ENCODE measurements at places on chromosomes 2 and 18. TPM values are rescaled to one million over a fixed set of nuclear protein-coding genes. Genes with fewer than 3 reads are reported as not detected.

The TET3 gene
- 10.9 TPM for total RNA-seq

The RGPD8 gene
- 39.8 TPM for total RNA-seq

The COX5B gene
- total RNA-seq: 135 TPM

The TUBA3D gene
- 1.0 TPM for total RNA-seq

The PPM1G gene
- 32.6 TPM for total RNA-seq

- no peaks in the 10 kb centered on the region for H3K27me3 ChIP-seq
- H3K27ac ChIP-seq: no peak overlapping the region
- H3K4me3 ChIP-seq: no peak overlapping the region
- no peaks in the 10 kb centered on the region for H3K36me3 ChIP-seq
- no peak for DNase-seq
Measured at GRCh38 chr2:221715523-221716247, 143.6 kb upstream of the EPHA4 start.

- no peaks in the 10 kb centered on the region for H3K36me3 ChIP-seq
- H3K27ac ChIP-seq: peak within 1 kb of the TSS; percentile 71
- peak; percentile 74 for DNase-seq
- H3K4me1 ChIP-seq: no peaks in the 10 kb centered on the region
Measured at GRCh38 chr2:165469417-165469816, at the start of gene CSRNP3. CSRNP3 (plus strand) TSS chr2:165469698; CDS start chr2:165595066, 125,368 bp downstream.

DNA sequence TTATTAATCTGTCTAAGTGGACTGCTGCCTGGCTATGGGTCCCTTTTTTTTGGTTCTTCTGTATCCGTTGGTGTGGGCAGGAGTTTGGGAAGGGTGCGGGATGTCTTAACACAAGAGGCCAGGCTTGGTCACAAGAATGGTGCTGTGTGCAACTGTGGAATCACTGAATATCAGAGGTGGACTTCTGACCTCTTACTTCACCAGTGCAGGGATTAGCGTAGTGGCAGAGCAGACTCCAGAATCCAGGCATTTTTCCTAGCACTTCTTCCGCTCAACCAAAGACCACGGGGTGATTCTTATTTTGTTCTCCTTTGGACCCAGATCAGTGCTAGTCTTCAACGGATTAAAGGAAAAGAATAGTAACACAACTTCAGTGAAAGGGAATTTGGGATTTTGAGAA is 254.3 kb upstream of the TNP1 start:
- no peaks in the 10 kb centered on the region for H3K27me3 ChIP-seq
- no peaks in the 10 kb centered on the region for H3K36me3 ChIP-seq
- no peaks in the 10 kb centered on the region for H3K4me1 ChIP-seq
- H3K27ac ChIP-seq: no peak overlapping the region
- no peak overlapping the region for H3K4me3 ChIP-seq
- no peak for DNase-seq

DNA sequence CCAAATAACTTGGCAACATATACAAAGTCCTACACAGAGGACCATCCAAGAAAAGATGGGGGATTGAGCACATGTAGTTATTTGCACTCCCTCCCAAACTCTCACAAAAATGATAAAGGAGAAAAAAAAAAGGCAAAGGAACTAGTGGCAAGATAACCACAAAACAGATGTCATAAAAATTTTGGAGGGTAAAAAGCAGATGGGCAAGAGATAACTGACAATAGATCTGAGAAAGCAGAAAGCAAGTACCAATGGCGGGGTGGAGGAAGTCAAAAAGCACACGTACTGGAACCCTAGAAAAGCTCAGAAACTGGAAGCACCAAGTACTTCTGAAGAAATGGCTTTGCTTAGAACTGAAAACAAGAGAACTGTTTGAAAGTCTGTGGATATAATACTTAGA is 82.0 kb downstream of the WDPCP start:
- H3K4me3 ChIP-seq: no peak overlapping the region
- no peaks in the 10 kb centered on the region for H3K27me3 ChIP-seq
- DNase-seq: no peak
- H3K4me1 ChIP-seq: no peaks in the 10 kb centered on the region

DNA sequence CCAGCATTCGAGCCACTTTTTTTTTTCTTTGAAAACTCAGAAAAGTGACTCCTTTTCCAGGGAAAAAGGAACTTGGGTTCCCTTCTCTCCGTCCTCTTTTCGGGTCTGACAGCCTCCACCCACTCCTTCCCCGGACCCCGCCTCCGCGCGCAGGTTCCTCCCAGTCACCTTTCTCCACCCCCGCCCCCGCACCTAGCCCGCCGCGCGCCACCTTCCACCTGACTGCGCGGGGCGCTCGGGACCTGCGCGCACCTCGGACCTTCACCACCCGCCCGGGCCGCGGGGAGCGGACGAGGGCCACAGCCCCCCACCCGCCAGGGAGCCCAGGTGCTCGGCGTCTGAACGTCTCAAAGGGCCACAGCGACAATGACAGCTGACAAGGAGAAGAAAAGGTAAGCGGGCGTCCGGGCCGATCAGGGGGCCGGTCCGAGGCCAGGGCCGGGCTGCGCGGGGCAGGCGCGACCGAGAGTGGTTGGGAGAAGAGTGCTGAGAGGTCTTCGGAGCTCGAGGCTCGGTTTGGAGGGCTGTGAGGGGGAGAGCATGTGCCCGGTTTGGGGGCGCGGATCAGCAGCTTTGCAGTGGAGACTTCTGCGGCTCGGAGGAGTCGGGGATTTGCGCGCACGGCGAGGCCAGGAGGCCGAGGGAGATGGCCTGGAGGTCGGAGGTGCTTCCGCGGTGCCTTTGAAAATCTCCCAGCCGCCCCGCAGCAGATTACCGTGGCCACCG is 502 bp downstream of the EPAS1 start:
- H3K27me3 ChIP-seq: no peaks in the 10 kb centered on the region
- DNase-seq: peak; percentile 55
- no peaks in the 10 kb centered on the region for H3K36me3 ChIP-seq

DNA sequence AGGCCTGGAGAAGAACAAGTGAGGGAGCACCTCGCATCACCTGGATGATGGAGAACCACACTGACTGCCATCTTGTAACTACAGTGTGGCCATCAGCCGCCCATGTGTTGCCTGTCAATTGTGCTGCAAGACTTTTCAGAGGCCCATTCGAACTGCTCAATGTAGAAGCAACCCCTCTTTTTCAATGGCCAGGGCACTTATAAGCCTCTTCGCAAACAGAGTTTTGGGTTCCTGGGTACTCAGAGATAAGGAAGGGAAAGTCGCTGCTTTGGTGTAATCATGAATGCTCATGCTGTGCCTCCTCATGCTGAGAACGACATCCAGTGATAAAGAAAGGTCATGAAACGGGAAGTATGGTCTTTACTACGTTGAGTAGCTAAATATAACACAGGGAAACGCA is 143.9 kb upstream of the SLC39A10 start:
- H3K27me3 ChIP-seq: no peaks in the 10 kb centered on the region
- no peak for DNase-seq
- no peak overlapping the region for H3K27ac ChIP-seq

- H3K4me1 ChIP-seq: no peaks in the 10 kb centered on the region
- H3K36me3 ChIP-seq: no peaks in the 10 kb centered on the region
- DNase-seq: no peak
- H3K27ac ChIP-seq: no peak overlapping the region
- no peak overlapping the region for H3K4me3 ChIP-seq
Measured at GRCh38 chr2:188170356-188170755, 121.3 kb upstream of the GULP1 start.

- no peaks in the 10 kb centered on the region for H3K27me3 ChIP-seq
- no peak overlapping the region for H3K27ac ChIP-seq
- no peaks in the 10 kb centered on the region for H3K36me3 ChIP-seq
- H3K4me1 ChIP-seq: no peaks in the 10 kb centered on the region
Measured at GRCh38 chr2:69087912-69088240, 74.9 kb downstream of the ANTXR1 start.

GRCh38 chr2:26970928-26971627 is 641 bp downstream of the MAPRE3 start:
- H3K4me3 ChIP-seq: peak overlapping the region; percentile 86

- peaks cover 3% of the 10 kb centered on the region for H3K4me1 ChIP-seq
- H3K27ac ChIP-seq: peak overlapping the region; percentile 75
- H3K36me3 ChIP-seq: no peaks in the 10 kb centered on the region
- DNase-seq: no peak
Measured at GRCh38 chr2:24048769-24049484, 614 bp upstream of the FKBP1B start.

DNA sequence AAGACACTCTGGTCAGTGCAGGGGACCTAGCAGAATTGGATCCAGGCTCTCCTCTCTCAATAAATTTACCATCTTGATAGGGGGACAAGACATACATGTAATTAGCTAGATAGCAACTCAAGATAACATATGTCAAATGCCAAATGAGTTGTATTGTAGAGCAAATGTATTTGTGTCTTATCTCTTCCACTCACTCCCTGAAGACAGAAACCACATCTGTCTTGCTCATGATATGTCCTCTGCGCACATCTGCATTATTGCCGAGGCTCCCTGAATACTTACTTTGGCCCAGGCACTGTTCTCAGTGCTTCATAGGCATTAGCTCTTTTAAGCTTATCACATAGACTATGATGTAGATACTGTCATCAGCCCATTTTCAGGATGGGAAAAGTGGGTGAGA is 122.9 kb upstream of the GATA6 start:
- DNase-seq: no peak
- H3K36me3 ChIP-seq: no peaks in the 10 kb centered on the region
- no peak overlapping the region for H3K27ac ChIP-seq
- H3K27me3 ChIP-seq: no peaks in the 10 kb centered on the region

DNA sequence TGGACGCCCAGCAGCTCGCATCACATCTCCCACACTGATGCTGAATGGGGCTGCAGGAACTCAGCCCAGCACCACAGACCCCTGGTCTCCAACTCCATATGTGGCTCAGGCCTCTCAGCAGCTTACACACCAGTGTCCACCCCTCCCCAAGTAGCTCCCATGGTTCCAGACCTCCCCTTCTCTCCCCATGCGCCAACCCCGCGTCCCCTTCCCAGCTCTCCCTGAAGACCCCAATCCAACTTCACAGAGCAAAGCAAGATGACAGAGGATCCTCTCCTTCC is 188.9 kb downstream of the SH3BP4 start:
- DNase-seq: no peak
- H3K36me3 ChIP-seq: no peaks in the 10 kb centered on the region
- no peak overlapping the region for H3K4me3 ChIP-seq

DNA sequence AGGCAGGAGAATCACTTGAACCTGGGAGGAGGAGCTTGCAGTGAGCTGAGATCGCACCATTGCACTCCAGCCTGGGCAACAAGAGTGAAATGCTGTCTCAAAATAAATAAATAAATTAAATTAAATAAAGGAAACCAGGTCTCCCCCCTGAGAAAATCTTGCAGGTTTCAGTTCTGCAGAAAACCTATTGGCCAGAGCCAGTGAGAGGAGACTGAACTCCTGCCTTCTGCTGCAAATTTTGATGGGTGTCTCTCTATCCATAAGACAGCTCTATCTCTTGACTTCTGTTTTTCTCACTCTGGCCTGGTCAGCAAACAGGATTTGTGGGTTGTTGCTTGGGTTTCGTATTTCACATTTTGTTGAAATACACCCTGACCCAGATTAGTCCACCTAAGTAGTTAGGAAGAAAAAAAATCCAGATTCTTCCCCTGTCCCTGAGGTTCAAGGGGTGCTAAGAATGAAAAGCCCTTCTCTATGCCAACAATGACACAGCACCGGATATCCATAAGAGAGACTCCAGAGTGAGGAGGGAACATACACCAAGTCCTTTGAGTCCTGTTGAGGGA is 86.7 kb upstream of the MAP4K4 start:
- no peak overlapping the region for H3K27ac ChIP-seq
- DNase-seq: no peak

DNA sequence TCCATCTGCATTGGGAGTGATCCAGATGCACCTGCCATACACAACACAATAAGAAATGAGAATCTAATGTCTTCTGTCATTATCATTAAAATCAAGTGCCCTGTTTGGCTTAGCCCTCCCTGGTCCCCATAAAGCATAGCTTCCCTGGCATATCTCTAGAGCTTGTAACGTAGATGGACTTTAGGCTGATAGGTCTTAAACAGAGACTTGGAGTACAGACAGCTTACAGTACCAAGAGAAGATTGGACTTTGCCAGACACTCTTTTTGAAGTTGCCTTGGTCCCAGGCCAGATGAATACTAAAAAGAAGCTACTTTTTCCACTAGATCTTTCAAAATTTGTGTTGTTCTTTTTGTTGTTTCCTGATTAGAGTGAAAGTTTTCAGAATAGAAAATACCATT is 86.3 kb upstream of the UNC80 start:
- H3K4me1 ChIP-seq: no peaks in the 10 kb centered on the region
- H3K27ac ChIP-seq: no peak overlapping the region
- H3K27me3 ChIP-seq: no peaks in the 10 kb centered on the region
- H3K4me3 ChIP-seq: no peak overlapping the region
- no peak for DNase-seq
- no peaks in the 10 kb centered on the region for H3K36me3 ChIP-seq

DNA sequence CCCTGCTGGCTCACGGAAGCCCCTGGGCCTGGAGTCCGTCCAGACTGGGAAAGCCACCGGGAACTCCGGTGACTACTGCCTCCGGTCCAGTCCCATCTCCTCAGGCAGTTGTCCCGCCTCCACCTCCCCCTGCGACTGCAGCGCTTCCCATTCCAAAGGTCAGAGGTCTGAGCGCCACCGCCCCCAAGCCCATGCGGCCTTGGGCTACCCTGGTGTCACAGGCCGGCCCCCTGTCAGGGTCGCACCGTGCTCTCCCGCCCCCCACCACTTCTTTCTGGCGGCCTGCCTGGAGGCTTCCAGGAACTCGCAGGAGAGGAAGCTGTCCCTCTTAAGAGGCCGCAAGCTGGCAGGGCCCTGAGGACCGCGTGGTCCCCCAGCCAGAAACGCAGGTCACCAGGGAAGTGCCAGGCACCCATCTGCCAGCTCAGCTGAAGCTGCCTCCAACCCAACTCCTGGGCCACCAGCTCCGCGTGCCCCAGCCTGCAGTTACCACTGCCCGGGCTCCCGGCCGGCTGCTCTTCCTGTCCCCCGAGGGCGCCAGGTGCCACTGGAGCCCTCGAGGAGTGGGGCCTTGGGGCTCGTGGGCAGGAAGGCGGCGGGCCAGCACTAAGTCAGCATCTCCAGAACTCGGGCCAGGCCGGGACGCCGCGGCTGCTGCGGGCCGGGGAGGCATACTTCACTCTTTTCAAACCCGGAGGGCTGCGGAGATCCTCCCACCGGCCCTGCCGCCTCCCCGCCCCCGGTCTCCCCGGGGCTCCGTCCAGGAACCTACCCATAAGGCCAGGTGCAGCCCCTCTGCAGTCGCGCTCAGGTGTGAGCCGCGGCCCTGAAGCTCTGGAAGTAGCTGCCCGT is 83.3 kb upstream of the POMC start:
- H3K27me3 ChIP-seq: no peaks in the 10 kb centered on the region
- no peaks in the 10 kb centered on the region for H3K36me3 ChIP-seq
- peak overlapping the region; percentile 91 for H3K27ac ChIP-seq
- peak; percentile 59 for DNase-seq

Measured in uterus (tissue), 4 donors.